Lower leg skin (tissue), 4 donors: ENCODE measurements at places on chromosomes 11 and 22. TPM values are rescaled to one million over a fixed set of nuclear protein-coding genes. Genes with fewer than 3 reads are reported as not detected.

GRCh38 chr11:94224078-94224477, 80.3 kb upstream of the IZUMO1R start:
- DNase-seq, result no peak

The SLCO2B1 gene
- 20.9 TPM for total RNA-seq

- DNase-seq, result peak; percentile 32
These were observed 29.3 kb upstream of the TCF20 start for GRCh38 chr22:42299586-42300258.

DNA sequence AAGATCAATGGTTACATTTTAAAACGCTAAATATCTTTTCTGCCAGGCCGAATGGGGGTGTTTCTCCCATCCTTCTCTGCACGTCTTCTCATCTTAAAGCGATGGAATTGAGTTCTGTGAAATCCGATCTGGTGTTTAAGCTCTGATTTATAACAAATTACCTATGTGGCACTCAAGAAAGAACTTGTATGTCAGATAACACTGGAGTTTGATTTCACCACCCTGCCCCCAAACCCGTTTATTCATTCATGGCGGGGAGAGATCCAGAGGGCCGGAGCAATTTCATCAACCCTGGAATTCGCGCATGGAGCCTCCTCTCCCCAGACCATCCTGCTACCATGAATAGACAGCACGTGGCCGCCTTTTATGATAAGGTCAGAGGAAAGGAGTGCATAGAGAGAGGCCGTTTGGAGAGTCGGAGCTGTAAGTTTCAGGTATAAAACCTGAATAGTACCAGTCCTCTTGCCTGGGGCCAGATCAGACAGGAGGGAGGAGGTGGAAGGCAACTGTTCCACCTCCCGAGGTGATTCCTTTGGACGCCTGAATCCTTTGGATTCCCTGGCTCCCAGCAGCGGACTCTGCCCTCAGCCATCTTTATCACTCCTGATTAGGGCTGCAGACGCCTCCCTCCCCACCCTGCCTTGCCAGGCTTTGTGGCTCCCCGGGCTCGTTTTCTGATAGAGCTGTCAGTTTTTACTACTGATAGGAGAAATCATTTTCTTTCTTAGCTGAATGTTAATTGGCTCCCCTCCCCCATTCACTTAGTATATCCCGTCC, 27.3 kb upstream of the NFAM1 start:
- DNase-seq, result no peak

DNA sequence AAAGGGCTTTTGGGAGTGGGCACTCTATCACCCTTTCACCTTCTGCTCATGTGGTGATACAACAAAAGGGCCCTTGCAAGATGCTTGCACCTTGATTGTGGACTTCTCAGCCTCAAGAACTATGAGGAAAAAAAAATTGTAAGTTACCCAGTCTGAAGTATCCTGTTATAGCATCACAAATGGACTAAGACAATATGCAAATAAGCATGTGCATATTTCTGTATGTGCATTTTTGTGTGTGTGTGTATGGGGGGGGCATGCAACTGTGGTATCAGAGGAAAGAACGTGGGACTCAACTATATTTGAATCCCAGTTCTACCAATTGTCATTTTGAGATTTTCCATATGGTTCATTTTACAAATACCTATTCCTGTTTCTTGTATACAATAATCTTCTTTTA, 10.9 kb downstream of the JRKL start:
- DNase-seq, result no peak

- no peak for DNase-seq
These were observed 146.8 kb downstream of the ENTHD1 start for GRCh38 chr22:39746600-39747262.
